ENCODE measurements at places on chromosomes 11 and 22.

GRCh38 chr11:65087216-65087615 is 3.2 kb downstream of the ZFPL1 start:
- DNase-seq: no peak

DNA sequence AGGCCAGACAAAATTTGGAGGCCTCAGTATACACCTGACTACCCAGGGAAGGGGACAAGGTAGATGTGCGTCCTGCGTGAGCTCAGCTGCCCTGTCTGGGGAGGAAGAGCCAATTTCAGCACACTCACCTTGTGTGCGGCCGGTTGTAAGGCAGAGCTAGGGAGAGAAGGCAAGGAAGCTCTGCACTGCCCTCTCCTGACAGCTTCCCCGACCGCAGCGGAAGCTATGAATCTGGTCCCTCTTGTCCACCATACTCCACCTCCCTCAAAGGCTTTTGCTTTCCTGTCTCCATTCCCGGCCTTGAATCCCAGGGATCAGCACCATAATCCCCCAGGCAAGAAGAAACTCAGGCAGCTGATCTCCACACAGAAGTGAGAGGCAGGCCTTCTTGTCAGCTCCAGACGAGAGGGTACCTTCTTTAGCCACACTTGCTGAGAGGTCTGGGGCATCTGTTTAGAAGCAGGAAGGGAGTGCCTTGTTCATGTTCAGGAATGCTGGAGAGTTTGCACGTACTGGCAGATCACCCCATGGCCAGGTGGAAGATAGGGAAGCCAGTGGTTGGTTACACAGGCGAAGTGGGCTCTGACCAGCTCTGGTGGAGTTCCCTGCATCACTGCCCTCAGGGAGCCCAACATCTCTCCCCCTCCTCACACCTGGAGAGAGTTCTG is 62.5 kb downstream of the FEZ1 start:
- DNase-seq: no peak

DNA sequence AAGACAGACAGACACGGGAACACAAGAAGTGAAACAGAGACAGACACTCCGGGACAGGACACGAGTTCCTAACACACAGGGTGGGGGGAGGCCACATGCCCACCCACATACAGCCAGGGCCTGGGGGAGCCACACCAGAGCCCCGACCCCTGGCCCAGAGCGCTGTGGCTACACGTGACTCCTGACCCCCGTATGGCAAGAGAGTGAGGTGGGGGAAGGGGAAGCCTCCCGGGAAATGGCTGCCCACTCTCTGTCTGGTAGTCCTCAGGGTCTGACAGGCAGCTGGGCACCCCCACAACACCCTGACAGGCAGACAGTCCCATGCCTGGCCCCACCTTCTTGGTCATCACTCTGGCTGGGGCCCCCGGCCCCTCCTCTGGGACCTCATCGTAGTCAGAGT is 38.6 kb upstream of the PDE2A start:
- no peak for DNase-seq

- no peak for DNase-seq
These were observed 171.4 kb upstream of the FAT3 start for GRCh38 chr11:92053216-92053615.

GRCh38 chr11:117071344-117071787 is 26.9 kb downstream of the SIK3 start:
- no peak for DNase-seq

- peak; percentile 75 for DNase-seq
These were observed 13.6 kb downstream of the PLA2G6 start for GRCh38 chr22:38167988-38168407.

DNA sequence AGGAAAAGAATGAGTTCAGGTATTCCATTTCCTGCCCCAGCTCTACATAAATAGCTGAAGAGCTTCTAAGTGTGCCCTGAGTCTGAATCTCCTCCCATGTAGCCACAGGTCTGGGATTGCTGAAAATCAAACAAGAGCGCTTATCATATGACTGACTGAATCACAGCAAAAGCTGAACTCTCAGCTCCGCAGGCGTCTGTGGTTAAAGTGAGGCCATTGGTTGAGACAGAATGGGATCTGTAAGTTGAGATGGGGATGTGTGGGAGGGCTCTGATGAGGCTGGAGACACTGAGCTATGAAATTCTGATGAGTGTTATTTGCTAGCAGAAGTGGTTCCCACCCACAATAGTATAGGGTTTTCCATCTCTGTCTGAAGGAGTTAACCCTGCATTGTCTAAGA is 637.0 kb downstream of the OPCML start:
- no peak for DNase-seq

GRCh38 chr11:67731583-67731982 is 57.2 kb upstream of the ALDH3B2 start:
- no peak for DNase-seq

DNA sequence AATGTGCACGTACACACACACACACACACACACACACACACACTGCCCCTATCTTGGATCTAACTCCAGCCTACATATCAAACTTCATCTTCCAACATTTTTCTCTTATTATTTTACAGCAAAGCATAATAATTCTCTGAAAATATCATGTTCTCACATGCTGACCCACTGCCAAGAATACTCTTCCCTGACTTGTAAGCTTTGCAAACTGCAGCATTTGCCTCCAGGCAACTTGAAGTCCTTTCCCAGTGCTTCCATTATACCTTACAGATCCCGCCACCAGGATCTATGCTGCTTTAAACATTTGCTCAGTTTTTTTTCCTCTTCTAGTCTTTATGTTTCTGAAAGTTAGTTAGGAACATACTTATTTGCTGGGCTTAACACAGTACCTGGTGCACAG is 483.3 kb upstream of the ARHGAP42 start:
- no peak for DNase-seq

DNA sequence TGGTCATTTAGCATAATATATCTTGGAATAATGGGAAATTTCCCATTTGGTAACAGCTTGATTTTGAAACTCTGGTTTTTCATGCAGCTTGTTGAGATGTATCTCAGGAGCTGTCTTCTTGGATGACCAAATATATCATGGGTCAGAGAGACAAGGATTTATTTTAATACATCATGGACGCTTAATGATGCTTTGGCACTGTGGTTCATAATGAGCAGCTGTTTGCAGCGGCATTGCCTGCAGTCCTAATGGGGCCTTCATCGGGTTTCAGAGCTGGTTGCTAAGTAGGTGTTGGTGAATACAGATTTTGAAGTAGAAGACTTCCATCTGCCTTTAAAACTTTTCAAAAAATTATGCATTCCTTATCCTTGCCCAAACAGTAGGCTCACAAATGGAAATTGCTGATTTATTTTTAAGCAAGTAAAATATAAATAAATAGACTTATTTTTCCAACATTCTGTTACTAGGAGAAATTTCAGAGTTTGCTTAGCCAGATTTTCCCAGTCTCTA is 389.5 kb upstream of the FAT3 start:
- DNase-seq: no peak

DNA sequence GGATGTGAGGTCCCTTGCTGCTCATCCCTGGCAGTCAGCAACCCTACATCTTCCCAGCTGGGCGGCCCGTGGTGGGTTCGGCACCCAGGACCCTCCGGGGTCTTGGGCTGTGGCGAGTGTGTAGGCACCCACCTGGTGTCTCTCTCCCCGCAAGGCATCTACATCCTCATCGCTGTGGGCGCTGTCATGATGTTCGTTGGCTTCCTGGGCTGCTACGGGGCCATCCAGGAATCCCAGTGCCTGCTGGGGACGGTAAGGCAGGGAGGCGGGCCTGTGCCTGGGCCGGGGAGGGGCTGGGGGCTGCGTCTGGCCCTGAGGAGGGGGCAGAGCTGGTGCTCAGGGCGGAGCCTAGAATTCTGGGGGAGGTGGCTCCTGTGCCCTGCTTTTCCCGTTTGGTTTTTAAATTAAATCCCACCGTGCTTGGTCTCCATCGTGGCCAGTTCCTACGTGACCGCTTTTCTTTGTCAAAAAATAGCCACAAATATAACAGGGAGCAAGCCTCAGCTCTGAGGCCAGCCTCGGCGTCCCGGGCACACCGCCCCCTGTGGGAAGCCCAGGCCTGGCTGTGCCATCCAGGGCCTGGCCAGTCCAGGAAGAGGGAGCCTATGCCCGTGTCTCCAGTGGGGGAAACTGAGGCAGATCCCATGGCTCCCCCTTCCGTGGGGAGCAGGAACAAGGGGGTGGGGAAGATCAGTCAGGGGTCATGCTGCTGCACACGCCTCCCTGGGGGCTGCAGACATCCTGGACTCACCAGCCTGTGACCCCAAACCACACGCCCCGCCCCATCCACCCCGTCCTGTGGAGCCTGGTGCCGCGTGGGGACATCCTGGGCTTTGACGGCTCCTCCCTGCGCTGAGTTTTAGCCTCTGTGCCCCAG is 6.4 kb upstream of the TSSC4 start:
- no peak for DNase-seq

GRCh38 chr11:108137212-108137611 is 15.8 kb downstream of the ACAT1 start:
- DNase-seq: no peak

- no peak for DNase-seq
These were observed 16.2 kb downstream of the CREB3L1 start for GRCh38 chr11:46293641-46294103.

GRCh38 chr11:66188580-66188979 is 79.9 kb upstream of the RAB1B start:
- no peak for DNase-seq

DNA sequence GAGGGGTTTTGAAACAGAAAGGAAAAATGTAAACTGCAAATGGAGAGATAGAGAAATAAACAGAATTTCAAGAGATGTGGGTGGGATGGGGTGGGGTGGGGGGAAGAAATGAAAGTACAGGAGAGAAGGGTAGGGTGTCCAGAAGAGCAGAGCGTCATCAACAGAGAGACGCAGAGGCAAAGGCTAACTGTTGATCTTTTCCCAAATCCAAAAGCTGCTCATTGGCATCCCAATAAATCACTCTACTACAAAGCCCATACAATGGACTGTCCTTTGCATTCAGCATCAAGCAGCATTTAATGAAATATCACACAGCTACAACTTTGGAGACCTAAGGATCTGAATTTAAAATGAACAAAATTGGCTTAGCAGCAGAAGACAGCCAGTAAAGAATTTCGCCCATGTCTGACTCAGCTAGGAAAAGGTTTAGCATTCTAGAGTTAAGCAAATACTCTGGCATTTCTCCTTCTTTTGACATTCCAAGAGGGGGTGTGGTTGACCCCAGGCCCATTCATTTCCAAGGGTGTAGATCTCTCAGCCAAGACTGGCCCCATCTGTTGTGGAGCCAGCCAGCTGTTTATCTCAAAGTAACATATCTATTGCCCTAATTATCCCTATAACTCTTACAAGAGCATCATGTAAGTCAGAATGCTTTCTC is 1.5 kb downstream of the RAB30 start:
- DNase-seq: no peak

GRCh38 chr11:38809521-38809920 is 2211.5 kb upstream of the RAG2 start:
- DNase-seq: no peak
